Activated CD4-positive, alpha-beta memory T cell treated with anti-CD3 and anti-CD28 coated beads, Interleukin-2, amount 10 ng/mL, durations not matched to agents 7 days and 5 days (primary cell): ENCODE measurements at places on chromosomes 6 and 20. TPM values are rescaled to one million over a fixed set of nuclear protein-coding genes. Genes with fewer than 3 reads are reported as not detected.

The C6orf52 gene
- 1.6 TPM for total RNA-seq

The FAM217A gene
- total RNA-seq: not detected

The ARG1 gene
- not detected for total RNA-seq

The ENPP5 gene
- total RNA-seq: not detected

The GHRH gene
- not detected for total RNA-seq

The OR12D2 gene
- total RNA-seq: not detected

The UBD gene
- total RNA-seq: 0.40 TPM

The ALDH5A1 gene
- total RNA-seq: 3.7 TPM

The LY6G6C gene
- not detected for total RNA-seq

The LIME1 gene
- 181 TPM for total RNA-seq

The LAMA5 gene
- 0.63 TPM for total RNA-seq

The WFDC2 gene
- not detected for total RNA-seq

The OLIG3 gene
- total RNA-seq: 0.45 TPM

The PSORS1C1 gene
- not detected for total RNA-seq

The RAB23 gene
- total RNA-seq: 3.0 TPM

The BPIFB1 gene
- not detected for total RNA-seq

The RIPOR3 gene
- total RNA-seq: not detected

The ITPR3 gene
- total RNA-seq: 55.1 TPM

The GRM1 gene
- not detected for total RNA-seq

The BMP5 gene
- not detected for total RNA-seq
